ENCODE measurements at places on chromosomes 3 and 15.

GRCh38 chr3:14093831-14094230 lies 30.8 kb downstream of the CHCHD4 start:
- DNase-seq, result no peak

GRCh38 chr15:92728266-92728665 lies 72.7 kb upstream of the FAM174B start:
- DNase-seq, result no peak

DNA sequence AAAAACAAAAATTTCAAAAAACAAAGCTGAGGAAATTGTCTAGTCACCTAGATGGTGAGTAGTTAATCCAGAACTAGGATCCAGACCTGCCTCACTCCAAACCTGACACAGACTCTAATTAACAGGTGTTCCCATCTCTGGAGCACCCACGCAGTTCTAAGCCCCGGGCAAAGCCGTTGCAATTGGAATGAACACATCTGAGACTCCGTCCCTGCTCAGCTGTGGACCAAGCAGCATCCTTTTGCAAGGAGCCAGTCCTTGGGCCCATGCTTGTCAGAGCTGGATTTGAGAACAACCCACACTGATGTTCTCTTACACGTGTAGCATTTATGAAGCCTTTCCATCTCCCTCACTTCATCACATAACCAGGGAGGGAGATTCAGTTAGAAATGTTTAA lies 54.8 kb downstream of the LMCD1 start:
- no peak for DNase-seq

- DNase-seq, result no peak
Measured at GRCh38 chr15:53982876-53983275, 4.6 kb downstream of the UNC13C start.

DNA sequence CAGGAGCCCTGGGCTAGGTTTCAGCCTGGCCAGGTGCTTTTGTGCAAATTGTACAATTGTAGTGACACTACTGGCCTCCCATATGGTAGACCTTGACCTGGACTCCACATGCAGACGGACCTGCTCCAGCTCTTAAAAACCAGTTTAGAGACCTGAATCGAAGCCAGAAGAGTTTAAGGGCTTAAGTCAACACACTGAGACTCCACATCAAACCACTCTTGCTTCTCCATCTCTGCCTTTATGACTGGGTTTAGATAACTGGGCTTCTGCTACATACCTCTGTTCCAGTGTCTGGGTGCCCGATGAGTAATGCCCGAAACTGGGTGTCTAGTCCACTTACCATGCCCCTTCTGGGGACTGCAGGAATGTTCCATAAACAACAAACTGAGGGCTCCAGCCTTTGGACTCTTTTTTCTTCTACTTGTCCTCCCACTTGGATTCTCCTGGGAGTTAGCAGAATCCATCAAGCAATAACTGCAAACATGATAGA lies 32.8 kb downstream of the TMEM212 start:
- DNase-seq, result no peak

DNA sequence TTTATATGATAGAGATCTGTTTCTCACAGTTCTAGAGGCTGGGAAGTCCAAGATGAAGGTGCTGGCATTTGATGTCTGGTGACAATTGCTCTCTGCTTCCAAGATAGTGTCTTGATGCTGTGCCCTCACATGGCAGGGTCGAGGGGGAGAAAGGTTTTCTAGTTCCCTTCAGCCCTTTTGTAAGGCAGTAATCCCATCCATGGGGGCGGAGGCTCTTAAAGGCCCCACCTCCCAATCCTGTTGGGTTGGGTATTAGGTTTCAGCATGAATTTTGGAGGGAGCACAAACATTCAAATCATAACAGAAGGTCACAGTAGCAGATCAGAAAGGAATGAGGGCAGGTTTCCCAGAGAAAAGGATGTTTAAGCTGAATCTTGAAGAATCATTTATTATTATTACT lies 601.7 kb upstream of the ZNF717 start:
- DNase-seq, result no peak

DNA sequence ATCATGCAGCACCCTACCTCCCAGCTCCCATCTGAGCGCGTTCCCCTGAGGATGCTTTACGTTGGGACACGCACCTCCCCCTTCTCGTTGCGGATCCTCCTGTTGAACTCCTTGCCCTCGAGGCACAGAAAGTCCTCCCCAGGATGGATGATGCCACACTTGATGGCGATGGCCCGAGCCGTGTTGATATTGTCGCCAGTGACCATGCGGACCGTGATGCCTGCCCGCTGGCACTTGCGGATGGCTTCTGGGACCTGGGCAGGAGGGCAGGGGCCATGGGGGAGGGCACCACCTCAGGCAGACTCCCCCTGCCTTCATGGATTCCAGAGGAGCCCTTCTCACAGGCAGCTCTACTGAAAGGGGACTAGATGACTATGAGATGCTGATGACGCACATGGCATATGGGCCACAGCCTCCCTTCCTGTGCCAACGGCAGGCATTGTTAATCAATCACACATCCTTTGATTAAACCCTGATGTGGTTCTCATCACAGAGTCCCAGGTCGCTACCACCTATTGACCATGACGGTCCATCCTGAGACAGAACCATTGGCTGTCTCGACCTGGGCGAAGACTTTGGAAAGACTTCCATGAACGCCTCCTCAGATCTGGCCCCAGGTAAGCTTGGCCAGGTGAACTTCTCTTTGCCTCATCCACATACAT lies 29.5 kb upstream of the SEC13 start:
- no peak for DNase-seq

- no peak for DNase-seq
Measured at GRCh38 chr15:66004618-66005262, 135.4 kb downstream of the RAB11A start.

- DNase-seq, result no peak
Measured at GRCh38 chr3:21912711-21913110, 161.7 kb upstream of the ZNF385D start.

- no peak for DNase-seq
Measured at GRCh38 chr15:38668898-38669391, 104.3 kb upstream of the RASGRP1 start.

DNA sequence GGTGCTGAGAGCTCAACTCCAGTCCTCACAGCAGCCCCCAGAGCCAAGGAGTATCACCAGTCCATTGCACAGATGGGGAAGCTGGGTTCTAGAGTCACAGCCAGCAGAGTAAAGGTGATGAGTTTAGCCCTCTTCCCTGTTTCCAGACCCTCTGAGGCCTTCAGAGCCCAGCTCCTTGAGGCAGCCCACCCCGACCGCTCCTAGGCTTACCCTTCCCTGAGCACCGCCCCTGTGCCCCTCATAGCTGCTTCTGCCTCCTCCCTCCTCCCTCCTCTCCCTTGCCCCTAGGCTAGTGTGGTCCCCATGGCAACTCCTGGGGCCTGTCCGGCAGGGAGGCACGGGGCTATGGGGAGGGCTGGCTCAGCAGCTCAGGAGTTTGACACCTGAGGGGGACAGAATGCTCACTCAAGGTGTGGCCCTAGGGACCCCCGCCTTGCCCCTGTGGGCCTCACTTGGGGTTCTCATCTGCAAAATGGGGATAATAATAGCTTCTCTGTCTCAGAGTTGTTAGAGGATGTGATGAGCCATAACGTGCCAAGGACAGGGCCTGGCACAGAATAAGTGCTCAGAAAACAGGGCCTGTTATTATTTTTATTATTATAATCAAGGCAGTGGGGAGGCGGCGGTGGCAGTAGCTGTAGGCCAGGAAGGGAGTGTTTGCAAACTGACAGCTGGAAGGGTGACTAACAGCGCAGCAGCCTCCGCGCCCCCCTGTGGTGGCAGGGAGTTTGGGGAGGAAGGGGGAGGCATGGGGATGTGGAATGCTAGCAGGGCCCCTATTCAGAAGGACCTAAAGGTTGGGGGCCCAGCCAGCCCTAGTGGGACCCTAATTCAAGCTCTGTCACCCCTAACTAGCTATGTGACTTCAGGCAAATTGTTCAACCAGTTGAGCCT lies 11.5 kb downstream of the CSK start:
- peak; percentile 23 for DNase-seq

GRCh38 chr15:99296386-99296785 lies 45.1 kb downstream of the LRRC28 start:
- no peak for DNase-seq

- DNase-seq, result no peak
Measured at GRCh38 chr15:39720621-39721611, 61.7 kb downstream of the FSIP1 start.

- DNase-seq, result no peak
Measured at GRCh38 chr3:171429635-171430034, 30.6 kb downstream of the TNIK start.

DNA sequence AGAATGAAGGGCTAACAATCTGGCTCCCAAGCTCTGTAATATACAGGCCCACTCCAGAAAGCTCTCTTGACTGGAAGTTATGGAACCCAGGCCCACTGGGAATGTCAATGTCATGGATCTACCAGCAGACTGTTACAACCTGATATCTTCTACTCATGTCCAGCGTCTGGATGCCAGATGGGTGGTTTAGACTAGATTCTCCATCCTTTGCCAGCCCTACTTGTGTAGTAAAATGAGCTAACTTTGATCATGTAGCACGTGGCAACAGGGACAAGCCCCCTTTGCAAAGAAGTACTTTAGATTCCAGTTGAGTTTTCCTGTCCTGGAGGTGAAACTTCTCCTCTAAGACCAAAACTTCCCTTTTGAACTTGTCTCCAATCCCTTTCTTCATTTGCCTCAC lies 55.1 kb downstream of the HEG1 start:
- DNase-seq, result no peak

DNA sequence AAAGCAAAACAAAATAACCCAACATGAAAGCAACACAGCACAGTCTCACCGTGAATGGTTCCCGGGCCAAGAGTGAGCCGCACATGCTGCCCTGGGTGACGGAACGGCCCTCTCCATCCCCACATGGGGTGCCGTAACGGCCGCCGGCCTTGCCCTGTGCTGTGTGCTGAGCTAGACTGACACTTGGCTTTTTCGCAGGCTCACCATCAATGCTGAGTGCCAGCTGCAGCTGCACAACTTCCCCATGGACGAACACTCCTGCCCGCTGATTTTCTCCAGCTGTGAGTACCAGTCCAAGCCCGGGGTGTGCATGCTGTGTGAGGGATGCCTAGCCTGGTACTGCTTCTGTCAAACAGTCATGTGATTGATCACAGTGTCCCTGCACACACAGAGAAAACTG lies 357.6 kb downstream of the GABRG3 start:
- no peak for DNase-seq

GRCh38 chr3:128343287-128344051 lies 123.2 kb downstream of the DNAJB8 start:
- peak; percentile 32 for DNase-seq

DNA sequence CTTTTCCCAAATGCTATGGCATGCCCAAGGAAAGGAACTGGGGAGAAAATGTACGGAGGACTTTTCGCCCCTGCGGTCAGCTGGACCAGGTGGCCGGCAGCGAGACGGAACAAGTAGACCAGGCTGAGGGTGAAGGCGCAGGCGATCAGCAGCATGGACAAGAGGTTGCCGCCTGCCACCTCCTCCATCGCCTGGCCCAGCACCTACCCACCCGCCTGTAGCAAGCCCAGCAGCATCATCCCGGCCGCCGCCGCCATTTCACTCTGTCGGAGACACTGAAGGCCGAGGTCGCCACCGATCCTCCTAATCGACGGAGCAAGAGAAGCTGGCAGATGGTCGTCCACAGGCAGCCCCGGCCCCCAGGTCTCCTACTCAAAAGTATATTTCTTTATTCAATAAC lies 1046.3 kb upstream of the GBE1 start:
- no peak for DNase-seq

Data from bone marrow (tissue), 2 donors.